ENCODE measurements at places on chromosomes 4 and X.

DNA sequence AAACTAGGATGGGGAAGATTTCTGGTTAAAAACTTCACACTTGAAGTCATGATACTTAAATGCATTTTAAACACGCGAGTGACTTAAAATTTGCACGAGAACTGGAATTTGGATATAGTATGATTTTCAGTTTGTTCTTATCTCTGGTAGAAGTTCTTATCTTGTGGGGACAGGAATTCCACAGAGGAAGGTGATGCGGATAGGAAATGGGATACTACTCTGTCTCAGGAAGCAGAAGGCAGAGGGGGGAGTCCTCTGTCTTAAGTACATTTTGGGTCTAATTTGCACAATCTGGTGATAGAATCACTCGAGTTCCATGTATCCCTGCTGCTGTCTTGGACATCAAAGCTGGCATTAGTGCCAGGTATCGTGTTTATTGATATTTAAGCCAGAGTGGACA lies 53.3 kb downstream of the TLL1 start:
- no peak overlapping the region for H3K27ac ChIP-seq
- no peak for DNase-seq
- H3K4me3 ChIP-seq, result no peak overlapping the region
- H3K36me3 ChIP-seq, result no peaks in the 10 kb centered on the region

DNA sequence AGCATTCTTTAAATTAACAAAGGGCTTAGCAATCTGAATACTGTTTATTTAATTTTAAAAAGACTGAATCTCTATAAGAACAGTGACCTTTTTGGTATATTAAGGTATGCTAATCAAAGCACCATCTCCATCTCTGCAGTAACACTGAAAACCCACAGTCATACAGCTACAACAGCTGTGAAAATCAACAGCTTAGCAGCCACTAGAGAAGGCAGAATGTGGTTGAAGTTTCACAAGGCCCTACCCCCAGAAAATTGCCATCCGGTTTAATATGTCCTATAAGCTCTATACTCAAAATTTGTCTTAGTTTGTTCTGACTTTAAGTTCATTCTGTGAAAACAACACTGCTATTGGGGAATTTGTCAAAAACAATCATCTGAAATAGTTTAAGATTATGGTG lies 128.7 kb downstream of the OPHN1 start:
- H3K4me1 ChIP-seq, result no peaks in the 10 kb centered on the region
- no peaks in the 10 kb centered on the region for H3K36me3 ChIP-seq
- no peaks in the 10 kb centered on the region for H3K27me3 ChIP-seq
- DNase-seq, result no peak

DNA sequence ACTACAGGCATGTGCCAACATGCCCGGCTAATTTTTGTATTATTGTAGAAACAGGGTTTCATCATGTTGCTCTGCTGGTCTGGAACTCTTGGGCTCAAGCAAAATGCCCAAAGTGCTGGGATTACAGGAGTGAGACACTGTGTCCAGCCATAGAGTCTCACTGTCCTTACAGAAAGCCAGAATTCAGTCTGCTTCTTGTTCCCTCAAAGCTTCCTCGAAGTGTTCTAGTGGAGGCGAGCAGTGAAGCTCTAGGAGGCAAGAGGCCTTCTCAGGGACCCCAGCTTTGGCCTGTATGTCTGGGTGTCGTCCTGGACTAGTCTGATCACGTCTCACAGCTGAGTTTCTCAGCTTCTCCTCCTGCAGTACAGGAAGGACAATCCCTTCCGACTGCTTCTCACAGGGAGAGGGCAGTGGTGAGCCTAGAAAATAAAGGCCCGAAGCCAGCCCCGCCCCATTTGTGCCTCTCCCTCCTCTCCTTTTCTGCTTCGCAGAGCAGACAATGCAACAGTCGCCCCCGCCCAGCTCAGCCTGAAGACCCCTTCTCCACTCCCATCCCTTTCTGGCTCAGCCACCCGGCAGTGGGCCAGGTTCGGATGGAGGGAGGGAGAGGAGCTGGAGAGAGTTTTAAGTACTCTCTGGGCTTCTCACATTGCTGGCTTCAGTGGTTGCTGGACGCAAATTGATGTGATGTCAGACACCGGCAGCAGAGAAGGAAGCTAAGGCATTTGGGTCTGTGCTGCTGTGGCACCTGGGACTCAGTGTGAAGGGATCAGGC lies 11.1 kb upstream of the FAM3A start:
- H3K36me3 ChIP-seq, result peaks cover 19% of the 10 kb centered on the region
- no peaks in the 10 kb centered on the region for H3K27me3 ChIP-seq
- peak overlapping the region; percentile 88 for H3K27ac ChIP-seq
- H3K4me3 ChIP-seq, result peak overlapping the region; percentile 26
- H3K4me1 ChIP-seq, result peaks cover 15% of the 10 kb centered on the region

DNA sequence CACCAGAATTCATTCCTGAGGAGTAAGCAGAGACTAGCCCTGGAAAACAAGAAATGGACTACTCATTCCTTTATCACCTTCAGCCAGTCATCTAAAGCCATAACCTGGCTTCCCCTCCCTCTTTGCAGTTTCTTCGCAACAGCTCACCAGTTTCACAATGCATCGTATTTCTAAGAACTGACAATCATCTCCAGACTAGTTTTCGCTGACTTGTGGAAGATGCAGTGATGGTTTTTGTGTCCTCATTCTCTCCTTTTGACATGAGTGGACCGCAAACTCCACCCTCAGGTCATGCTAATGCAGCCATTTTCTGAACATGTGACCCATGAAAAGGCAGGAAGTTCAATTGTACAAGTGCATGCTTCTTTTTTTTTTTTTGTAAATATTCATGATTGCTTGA lies 1203.5 kb downstream of the PCDH7 start:
- no peaks in the 10 kb centered on the region for H3K4me1 ChIP-seq
- H3K27ac ChIP-seq, result no peak overlapping the region
- H3K27me3 ChIP-seq, result no peaks in the 10 kb centered on the region
- H3K36me3 ChIP-seq, result no peaks in the 10 kb centered on the region

DNA sequence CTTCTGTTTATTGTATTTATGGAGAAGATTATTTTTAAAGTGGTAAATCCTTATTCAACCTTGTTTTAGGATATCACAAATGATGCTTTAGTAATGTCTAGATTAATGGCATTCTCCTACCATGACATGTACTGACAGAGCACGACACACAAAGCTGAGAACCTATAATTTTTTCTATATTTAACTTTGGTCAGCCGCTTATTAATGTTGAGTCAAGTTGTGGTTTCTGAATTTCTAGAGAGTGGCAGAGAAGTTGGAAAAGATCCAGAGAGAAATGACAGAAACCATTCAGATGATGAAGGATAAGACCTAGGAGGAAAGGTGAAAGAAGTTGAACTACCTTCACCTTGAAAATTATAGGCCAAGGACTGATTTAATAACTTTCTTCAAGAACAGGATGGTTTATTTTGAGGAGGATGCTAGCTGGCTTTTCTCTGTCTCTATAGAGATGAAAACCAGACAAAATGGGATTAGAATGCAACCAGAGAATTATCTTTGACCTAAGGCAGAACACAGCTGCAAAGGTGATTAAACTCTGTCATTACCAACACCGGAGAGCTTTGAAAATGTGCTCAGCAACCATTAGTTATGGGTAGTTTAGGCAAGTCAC lies 62.6 kb upstream of the TSPAN5 start:
- H3K4me3 ChIP-seq, result no peak overlapping the region
- no peaks in the 10 kb centered on the region for H3K27me3 ChIP-seq
- H3K27ac ChIP-seq, result no peak overlapping the region
- no peaks in the 10 kb centered on the region for H3K36me3 ChIP-seq
- no peak for DNase-seq

DNA sequence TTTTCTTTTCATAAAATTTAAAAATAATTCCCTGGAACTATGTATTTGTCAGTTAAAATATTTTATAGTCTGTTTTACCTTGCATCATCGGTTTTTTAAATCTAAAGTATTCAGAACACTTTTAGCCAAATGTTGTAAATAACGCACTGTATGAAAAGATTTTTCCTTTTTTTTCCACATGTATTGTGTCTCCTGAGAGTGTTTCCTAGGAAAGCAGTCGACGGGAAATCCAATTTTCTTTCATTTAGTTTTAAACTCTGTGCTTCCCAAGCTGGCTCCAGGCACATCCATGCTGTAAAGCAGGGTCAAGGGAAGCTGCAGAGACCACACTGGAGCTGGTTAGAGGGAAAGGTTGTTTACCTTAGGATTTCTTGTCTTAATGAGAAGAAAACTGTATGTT lies 1724.3 kb upstream of the TENM3 start:
- no peaks in the 10 kb centered on the region for H3K27me3 ChIP-seq
- no peaks in the 10 kb centered on the region for H3K36me3 ChIP-seq
- DNase-seq, result peak; percentile 6
- H3K27ac ChIP-seq, result no peak overlapping the region
- H3K4me3 ChIP-seq, result no peak overlapping the region
- H3K4me1 ChIP-seq, result no peaks in the 10 kb centered on the region

DNA sequence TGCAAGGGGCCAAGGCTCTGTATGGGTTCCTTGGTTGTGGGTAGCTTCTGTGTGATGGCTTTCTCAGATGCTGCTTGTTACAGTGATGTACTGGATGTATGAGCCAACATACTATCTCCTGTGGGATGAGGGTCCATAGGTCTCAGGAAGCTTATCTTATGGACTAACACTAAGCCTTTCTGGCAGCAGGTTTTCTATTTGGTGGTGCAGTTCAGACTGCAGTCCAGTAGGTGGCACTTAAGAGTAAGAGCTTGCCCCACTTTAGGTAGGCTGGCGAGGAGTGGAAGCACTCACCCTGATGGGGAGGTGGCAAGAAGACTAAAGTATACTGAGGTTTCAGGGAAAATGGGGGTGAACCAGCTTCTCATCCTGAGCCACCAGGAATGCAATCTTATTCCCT lies 306.7 kb upstream of the MAOA start:
- no peaks in the 10 kb centered on the region for H3K27me3 ChIP-seq
- H3K4me3 ChIP-seq, result no peak overlapping the region
- H3K4me1 ChIP-seq, result no peaks in the 10 kb centered on the region
- no peaks in the 10 kb centered on the region for H3K36me3 ChIP-seq
- no peak overlapping the region for H3K27ac ChIP-seq
- DNase-seq, result no peak

DNA sequence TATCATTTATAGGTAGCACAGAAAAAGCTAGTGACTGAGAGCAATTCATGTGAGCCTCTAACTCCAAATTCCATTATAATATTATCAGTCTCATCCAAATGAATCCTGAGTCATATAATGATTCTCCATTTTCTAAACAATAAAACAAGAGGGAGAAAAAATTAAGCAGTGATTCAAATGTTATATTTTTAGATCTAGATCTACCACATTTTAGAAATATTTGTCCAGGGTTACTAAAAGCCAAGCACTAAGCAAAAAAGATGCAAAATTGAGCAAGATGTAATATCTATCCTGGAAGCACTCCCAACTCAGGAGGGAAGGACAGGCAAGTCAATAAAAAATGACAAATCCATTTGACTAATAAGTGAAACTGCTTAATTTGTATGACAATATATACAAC lies 172.8 kb downstream of the FBXW7 start:
- no peak overlapping the region for H3K4me3 ChIP-seq
- H3K27me3 ChIP-seq, result no peaks in the 10 kb centered on the region
- H3K27ac ChIP-seq, result no peak overlapping the region
- DNase-seq, result no peak

DNA sequence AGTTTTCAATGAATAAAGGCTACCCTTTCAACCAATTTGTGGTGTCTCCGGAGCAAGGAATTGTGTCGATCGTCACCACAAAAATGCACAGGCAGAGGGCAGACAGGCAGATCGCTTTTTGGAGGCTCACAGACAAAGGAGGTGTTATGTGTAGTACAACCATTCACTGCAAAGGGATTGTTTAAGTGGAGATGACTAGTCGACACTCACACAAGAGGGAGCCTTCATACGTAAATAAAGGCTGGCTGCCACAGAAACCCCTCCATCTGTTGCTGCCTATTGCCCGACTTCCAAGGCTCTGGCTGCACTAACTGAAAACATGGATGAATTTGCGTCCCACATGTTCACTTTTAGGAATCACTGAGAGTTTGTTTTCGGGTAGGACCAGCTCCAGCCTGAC lies 281.1 kb downstream of the NKX6-1 start:
- H3K4me1 ChIP-seq, result no peaks in the 10 kb centered on the region
- no peaks in the 10 kb centered on the region for H3K36me3 ChIP-seq
- H3K4me3 ChIP-seq, result no peak overlapping the region
- peak; percentile 74 for DNase-seq
- H3K27ac ChIP-seq, result no peak overlapping the region

- peaks cover 11% of the 10 kb centered on the region for H3K4me1 ChIP-seq
- H3K36me3 ChIP-seq, result peaks cover 3% of the 10 kb centered on the region
- no peak overlapping the region for H3K4me3 ChIP-seq
- H3K27me3 ChIP-seq, result no peaks in the 10 kb centered on the region
Observed at GRCh38 chr4:41656106-41656505, 92.4 kb downstream of the PHOX2B start.

DNA sequence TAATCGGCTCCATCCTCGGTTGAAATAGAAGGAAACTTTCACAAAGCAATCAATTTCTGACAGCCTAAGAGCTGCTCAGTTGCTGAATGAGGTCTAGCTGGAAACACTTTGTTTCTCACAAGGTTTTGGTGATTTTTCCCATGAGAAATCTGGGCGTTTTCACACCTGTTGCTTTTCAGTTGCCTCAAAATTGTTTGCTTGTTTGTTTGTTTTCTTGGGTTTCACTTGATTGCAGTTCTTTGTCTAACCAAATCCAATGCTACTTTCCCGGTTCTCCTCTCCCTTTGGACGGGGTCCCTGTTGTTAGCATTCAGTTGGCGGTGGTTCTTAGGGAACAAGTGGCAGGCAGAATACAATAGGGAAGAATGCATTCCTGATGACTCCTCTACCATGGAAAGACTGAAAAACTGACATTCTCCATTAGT lies 135.5 kb downstream of the PALLD start:
- H3K4me3 ChIP-seq, result peak overlapping the region; percentile 72
- H3K36me3 ChIP-seq, result no peaks in the 10 kb centered on the region
- no peak for DNase-seq
- peaks cover 12% of the 10 kb centered on the region for H3K27me3 ChIP-seq
- H3K4me1 ChIP-seq, result peaks cover 7% of the 10 kb centered on the region

- no peak overlapping the region for H3K27ac ChIP-seq
- H3K4me3 ChIP-seq, result no peak overlapping the region
- H3K4me1 ChIP-seq, result no peaks in the 10 kb centered on the region
- DNase-seq, result no peak
- no peaks in the 10 kb centered on the region for H3K27me3 ChIP-seq
Observed at GRCh38 chr4:121995790-121996537, 44.1 kb upstream of the TRPC3 start.

- DNase-seq, result no peak
- no peaks in the 10 kb centered on the region for H3K27me3 ChIP-seq
- H3K4me1 ChIP-seq, result peaks cover 21% of the 10 kb centered on the region
- no peak overlapping the region for H3K4me3 ChIP-seq
Observed at GRCh38 chr4:56981795-56982201, 3.1 kb downstream of the POLR2B start.

GRCh38 chrX:69110116-69110530 lies 55.1 kb downstream of the PJA1 start:
- peak overlapping the region; percentile 47 for H3K27ac ChIP-seq
- peaks cover 16% of the 10 kb centered on the region for H3K27me3 ChIP-seq
- DNase-seq, result no peak
- peaks cover 18% of the 10 kb centered on the region for H3K4me1 ChIP-seq
- H3K4me3 ChIP-seq, result no peak overlapping the region
